ENCODE measurements at places on chromosomes 2 and 18.

- no peak for DNase-seq
These were observed 90.4 kb upstream of the NOSTRIN start for GRCh38 chr2:168712053-168712452.

- no peak for DNase-seq
These were observed 131.6 kb downstream of the VAPA start for GRCh38 chr18:10045296-10045891.

DNA sequence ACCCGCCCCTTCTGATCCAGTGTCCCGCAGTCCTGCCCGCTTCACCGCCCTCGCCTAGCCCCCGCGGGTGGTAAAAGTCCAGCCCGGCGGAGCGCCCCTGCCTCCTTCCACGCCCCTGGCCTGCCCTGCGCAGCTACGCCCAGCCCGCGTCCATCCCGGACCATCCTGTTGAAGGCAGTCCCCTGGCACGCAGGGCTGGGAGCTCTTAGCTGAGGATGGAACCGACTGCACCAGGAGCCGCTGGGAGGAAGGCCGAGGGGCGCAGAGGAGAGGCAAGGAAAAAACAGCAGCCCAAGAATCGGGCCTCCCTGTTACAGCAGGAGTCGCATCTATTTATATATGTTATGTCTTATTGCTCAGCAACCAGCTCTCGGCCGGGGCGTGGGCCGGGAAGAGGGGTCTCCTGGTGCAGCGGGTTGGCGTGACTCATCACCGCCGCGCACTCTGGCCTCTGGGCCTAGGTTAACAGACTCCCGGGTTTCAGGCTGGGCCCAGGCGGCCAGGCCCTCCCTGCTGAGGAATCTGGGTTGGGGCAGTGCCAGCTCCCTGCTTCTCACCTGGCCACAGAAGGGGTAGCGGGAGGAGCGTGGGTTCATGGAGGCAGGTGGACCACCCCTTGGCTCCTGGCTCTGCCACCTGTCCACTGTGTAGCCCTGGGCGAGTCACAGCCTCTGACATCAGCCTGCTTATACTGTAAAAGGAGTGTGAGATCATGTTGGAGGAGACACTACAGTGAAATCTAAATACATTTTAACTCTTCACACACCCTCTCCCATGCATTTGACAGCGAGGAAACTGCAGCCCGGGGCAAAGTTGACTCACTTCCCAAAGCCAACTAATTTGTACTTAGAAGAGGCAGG is 13.4 kb upstream of the MAP3K2 start:
- DNase-seq, result no peak

DNA sequence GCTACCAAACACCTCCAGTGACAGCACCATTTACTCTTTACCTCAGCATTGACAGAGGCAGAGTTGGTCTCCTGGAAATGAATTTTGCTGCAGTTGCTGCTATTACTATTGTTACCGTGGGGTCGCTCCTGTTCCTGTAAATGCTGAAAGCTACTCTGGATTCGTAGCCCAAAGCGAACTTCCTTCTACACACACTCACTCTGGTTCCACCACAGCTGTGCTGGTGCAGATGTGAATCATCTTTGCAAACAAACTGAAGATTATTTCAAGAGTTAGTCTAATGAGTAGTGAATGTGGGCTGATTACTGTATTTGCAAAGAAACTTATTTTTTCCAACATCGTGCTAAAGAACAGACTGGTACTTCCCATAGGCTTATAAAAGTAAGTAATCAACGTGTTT is 304.0 kb downstream of the LPIN1 start:
- DNase-seq, result no peak

DNA sequence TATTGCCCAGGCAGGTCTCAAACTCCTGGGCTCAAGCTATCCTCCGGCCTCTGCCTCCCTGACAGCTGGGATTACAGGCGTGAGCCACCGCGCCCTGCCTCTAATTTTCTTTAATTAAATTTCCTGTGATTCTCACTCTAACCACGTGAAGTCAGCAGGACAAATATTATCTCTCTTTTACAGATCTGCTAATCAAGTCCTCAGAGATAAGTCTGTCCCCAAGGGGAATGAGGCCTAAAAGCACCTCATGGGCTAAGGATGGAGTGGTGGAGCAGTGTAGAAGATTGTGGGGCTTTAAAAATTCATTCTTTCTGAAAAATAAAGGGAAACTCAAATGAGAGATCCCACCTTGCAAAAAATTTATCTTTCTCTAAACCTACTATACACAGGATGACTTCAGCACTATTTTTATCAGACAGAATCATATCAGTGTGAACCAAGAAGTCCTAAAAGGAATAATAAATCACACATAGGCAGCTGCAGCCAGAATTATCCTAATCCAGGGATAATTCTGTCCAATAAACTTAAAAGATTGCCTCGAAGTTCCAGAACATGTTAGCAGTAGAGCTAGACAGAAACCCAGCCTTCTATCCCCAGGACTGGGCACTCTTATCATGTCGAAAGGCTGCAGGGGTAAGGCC is 38.3 kb upstream of the BMPR2 start:
- no peak for DNase-seq

DNA sequence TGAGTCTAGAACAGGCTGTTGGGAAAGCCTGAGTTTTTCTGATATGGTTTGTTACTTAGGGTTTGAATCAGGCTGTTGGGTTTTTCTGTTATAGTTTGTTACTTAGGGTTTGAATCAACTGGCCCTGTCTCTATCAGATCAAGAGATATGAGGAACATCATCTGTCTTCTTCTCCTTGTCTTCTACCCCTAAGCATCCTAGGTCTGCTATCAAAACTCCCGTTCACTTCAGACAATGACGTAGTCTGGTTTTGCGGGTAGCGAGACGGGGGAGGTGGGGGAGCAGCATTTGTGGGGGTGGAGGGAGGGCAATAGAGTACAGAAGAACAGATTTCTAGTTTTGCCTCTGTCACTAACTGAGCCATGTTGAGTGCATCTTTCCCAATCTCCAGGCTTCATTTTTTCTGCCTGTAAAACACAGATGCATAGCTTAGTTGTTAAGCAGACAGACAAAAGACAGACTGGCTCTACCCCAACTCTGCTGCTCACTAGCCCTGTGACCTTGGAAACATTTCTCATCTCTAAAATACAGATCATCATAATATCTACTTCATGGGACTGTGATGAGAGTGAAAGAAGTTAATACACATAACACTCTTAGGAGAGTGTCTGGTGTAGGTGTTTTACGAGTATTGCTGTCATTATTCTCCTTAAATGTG is 9.1 kb downstream of the TNP1 start:
- DNase-seq, result no peak

DNA sequence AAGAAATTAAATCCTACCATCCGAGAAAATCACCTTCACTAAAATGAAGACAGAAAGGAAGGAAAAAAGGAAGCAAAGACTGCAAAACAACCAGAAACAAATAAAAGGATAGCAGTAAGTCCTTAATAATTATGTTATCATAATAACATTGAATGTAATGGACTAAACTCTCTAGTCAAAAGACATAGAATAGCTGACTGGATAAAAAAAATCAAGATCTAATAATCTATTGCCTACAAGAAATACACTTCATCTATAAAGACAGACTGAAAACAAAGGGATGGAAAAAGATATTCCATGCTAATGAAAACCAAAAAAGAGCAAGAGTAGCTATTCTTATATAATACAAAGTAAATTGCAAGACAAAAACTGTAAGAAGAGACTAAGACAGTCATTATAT is 48.5 kb upstream of the SGPP2 start:
- no peak for DNase-seq

DNA sequence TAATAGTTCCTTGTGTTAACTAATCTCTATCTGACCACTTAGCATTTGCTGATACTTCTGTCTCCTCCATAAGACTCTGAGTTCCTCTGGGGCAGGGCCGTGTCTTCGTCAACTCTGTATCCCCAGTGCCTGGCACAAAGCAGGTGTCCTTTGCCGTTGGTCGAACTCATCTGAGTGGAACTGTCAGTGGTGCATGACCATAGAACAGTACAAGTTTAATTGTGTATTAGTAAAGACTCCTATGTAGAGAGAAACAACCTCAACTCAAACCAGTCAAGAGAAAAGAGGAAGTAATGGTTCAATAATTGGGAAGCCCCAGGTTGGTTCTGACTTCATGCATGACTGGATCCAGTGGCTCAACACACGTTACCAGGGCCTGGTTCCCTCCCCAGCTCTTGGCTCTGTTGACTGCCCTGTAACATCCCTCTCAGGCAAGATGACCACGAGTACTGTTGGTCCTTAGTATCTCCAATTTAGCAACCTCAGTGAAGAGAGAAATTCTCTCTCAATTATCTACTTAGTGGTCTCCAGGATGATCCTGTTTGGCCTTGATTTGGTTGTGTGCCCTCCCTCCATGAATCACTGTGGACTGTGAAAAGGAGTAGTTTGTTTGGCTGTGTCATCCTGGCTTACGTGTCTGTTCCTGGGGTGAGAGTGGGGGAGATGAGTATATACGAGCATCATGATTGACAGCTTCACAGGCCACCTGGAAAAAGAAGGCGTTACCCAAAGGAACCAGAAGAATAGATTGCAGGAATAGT is 58.5 kb upstream of the MSH6 start:
- DNase-seq, result no peak

DNA sequence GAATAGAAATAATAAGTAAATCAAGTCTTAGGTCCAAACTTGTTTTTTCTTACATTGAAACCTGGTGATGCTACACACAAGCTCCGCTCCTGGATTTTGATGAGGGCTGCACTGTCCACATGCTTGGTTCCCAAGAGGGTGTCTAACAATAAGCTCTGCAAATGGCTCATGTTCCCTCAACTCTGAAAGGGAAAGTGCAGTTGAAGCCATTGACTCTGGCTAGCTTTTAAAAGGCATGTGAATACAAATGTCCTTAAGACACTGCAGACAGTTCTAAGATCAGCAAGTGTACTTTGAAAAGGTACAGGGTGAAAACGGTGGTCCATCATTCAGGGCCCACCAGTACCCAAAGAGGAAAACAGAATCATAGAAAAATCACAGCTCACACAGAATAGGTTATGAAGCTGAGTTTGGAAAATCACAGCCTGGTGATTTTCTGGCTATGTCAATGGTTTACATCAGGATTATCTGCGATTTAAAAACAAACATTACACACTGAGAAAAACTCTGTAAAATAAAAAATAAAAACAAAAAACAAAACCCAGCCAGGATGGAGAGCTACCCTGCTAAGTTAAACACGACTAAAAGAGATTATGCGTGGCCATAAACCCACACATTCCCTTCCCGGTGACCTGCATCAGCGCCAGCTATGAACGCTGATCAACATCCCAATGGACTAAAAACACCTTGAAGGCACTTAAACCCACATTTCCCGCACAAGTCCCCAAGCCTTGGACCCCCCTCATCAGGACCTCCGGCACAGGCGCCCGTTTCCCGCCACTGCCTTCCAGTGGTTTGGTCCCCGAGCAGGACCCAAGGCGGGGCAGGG is 554 bp downstream of the PFN4 start:
- no peak for DNase-seq

GRCh38 chr18:48983793-48984437 is 33.1 kb upstream of the SMAD7 start:
- no peak for DNase-seq

DNA sequence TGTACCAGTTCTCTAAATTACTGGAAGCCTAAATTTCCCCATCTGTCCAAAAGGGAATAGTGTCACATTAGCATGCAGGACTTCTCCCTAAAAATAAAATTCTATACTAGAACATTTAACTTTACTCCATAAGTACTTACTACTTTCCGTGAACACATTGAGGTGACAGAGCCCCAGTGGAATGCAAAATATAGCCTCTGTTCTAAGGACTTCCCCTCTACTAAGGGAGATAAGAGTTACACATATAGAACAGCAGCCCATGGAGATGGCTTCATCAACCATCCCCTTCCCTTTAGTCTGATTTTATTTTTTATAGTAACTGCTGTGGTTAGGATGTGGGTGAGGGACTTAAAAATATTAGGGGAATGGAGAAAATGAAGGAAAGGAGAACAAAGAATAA is 68.9 kb upstream of the STPG4 start:
- DNase-seq, result no peak

DNA sequence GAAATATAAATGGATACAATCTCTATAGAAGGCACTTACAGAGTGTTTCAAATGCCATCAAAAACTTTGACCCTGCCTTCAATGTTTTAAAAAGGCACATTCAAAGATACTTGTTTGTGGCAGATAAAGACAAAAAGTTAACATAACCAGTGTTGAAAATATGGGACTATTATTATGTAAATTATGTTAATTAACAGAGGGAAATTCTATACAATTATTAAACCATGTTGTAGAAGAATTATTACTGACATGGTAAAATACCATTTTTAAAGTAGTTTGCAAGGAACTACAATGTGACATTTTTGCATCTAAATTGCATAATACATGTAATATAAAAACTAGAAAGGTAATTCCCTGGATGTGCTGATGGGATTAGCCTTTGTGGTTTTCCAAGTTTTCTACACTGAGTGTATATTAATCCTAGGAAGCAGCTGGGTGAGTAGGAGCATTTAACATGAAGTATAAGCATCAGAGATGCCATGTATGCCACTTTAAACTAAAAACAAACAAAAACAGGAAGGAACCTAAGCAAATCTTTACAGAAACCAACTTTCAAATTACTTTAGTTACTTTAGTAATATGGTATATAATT is 21.7 kb downstream of the MIB1 start:
- DNase-seq, result no peak

GRCh38 chr2:156083763-156084493 is 248.6 kb downstream of the NR4A2 start:
- no peak for DNase-seq

DNA sequence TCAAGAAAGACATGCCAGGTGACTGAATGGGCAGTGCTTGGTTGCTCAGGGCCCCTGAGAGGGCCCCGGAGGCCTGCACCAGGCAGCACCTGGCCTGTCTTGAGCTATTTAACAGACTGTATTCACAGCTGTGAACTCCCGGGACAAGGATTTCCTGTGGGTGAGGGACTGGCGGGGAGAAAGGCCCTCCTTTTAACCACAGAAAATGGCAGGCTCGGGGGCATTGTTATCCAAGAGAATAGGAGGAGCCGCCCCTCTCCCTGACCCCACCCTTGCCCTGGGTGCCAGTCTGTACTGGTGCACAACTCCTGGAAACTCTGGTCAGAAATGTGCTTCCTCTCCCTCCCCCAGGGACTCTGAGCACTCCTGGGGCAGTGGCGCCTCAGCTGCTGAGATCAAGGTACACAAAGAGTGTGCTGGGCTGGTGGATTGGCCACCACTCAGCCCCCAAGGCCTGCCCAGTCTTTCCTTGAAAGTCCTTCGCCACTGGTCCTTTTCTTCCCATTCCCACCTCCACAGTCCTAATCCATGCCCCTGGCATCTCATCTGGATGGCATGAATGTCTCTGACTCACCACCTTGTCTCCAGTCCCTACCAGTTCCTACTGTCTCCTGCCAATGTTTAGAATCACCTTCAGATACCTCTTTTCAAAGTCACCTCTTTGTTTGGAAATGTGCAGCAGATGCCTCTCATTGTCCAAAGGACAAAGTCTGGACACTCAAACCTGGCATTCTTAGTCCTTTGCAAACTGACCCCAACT is 19.6 kb upstream of the EPAS1 start:
- DNase-seq, result no peak

GRCh38 chr18:62876828-62877227 is 161.5 kb downstream of the PHLPP1 start:
- DNase-seq, result no peak

DNA sequence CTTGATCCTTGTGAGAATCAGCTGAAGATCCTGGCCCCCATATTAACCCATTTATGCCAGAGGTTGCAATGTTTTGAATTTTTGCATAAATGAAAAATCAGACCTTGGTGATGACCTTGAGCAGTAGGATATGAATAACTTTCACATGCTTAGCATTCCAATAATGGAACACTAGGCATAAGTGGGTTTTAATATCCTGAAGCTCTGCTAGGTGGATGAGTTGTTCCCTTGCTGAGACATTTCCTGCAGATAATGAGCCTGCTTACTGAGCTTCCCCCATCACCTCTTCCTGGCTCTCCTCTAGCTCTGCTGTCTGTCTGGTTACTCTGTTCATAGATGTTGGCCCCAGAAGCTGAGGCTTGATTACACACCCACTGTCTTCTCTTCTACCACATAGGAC is 25.5 kb upstream of the SEC11C start:
- no peak for DNase-seq
